Pulmonary artery endothelial cell (primary cell): ENCODE measurements at places on chromosomes 6 and 20. TPM values are rescaled to one million over a fixed set of nuclear protein-coding genes. Genes with fewer than 3 reads are reported as not detected.

PACSIN1 gene
- total RNA-seq: not detected in 2 replicates

RIN2 gene
- total RNA-seq: 79.8 and 104 TPM in 2 replicates

ANKEF1 gene
- total RNA-seq: 2.8 and 3.5 TPM in 2 replicates

CDK19 gene
- 4.7 and 5.1 TPM in 2 replicates for total RNA-seq

DEF6 gene
- total RNA-seq: 0.25 and 0.26 TPM in 2 replicates

HLA-DQB2 gene
- total RNA-seq: not detected in 2 replicates

NTSR1 gene
- total RNA-seq: 1.8 and 2.2 TPM in 2 replicates

IDH3B gene
- total RNA-seq: 121 and 141 TPM in 2 replicates

SLC22A2 gene
- not detected in 2 replicates for total RNA-seq

SPDEF gene
- total RNA-seq: 0.11 TPM in 1 of 2 replicates, not detected in the other
